ENCODE measurements at places on chromosomes 6 and 20.

- DNase-seq = no peak
Measured at GRCh38 chr6:10617008-10617696, 77.3 kb downstream of the C6orf52 start.

DNA sequence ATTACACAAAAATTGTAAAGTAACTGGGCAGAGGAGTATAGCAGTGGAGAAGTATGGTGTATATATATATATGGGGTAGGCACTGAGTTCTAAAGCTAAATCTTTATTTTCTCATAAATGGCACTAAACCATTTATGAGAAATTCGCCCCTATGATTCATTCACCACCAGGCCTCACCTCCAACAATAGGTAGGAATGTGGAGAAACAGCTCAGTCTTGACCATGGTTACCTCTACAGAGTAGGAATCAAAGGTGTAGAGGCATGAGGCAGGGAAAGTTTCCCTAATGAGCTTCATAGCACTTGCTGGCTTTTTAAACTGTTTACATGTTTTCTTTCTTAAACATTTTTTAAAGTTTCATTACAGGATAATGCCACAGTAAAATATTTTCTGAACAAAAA lies 36.9 kb upstream of the SUMO4 start:
- DNase-seq = no peak

DNA sequence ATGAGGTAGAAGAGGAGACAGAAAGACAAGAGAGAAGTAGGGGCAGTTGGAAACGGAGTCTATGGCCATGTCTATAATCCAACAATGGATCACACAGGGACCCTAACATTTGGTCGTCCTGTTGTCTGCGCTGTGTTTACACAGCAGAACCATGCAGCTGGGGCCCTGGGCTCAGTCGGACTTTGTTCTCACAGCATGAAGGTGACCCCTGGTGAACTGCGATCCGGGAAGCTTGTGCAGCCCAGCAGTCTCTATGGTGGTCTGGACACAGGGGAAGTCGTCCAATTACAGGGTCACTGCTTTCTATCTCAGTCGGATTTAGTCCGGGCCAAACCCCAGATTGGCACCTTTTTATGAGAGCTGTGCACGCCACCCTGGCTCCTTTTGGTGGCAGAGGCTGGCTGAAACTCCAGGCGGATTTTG lies 153.6 kb downstream of the FOXA2 start:
- no peak for DNase-seq

DNA sequence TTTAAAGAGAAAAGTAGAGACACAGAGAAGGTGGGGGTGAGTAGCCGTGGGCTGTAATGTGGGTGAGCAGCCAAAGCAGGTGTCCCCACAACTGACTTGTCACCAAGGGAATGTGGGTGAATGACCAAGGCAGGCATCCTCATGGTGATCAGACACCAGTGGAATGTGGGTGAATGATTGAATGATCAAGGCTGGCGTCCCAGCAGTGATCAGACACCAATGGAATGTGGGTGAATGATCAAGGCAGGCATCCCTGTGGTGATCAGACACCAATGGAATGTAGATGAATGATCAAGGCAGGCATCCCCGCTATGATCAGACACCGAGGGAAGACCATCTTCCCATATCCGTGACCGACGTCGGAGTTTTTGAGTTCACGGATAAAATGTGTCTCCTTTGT lies 49.8 kb upstream of the OR14J1 start:
- DNase-seq = no peak

- peak; percentile 18 for DNase-seq
Measured at GRCh38 chr6:119197271-119197670, 118.8 kb upstream of the FAM184A start.

- DNase-seq = no peak
Measured at GRCh38 chr6:92114797-92115196, 1304.6 kb downstream of the EPHA7 start.

DNA sequence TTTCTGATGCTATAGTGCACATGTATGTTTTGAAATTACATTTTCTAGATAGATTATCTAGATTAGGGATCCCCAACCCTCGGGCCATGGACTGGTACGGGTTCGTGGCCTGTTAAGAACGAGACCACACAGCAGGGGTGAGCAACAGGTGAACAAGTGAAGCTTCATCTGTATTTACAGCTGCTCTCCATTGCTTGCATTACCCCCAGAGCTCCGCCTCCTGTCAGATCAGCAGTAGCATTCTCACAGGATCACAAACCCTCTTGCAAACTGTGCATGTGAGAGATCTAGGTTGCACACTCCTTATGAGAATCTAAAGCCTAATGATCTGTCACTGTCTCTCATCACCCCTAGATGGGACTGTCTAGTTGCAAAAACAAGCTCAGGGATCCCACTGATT lies 10.4 kb downstream of the CEP57L1 start:
- DNase-seq = no peak

GRCh38 chr6:52283111-52283510 lies 1.4 kb downstream of the MCM3 start:
- DNase-seq = no peak

DNA sequence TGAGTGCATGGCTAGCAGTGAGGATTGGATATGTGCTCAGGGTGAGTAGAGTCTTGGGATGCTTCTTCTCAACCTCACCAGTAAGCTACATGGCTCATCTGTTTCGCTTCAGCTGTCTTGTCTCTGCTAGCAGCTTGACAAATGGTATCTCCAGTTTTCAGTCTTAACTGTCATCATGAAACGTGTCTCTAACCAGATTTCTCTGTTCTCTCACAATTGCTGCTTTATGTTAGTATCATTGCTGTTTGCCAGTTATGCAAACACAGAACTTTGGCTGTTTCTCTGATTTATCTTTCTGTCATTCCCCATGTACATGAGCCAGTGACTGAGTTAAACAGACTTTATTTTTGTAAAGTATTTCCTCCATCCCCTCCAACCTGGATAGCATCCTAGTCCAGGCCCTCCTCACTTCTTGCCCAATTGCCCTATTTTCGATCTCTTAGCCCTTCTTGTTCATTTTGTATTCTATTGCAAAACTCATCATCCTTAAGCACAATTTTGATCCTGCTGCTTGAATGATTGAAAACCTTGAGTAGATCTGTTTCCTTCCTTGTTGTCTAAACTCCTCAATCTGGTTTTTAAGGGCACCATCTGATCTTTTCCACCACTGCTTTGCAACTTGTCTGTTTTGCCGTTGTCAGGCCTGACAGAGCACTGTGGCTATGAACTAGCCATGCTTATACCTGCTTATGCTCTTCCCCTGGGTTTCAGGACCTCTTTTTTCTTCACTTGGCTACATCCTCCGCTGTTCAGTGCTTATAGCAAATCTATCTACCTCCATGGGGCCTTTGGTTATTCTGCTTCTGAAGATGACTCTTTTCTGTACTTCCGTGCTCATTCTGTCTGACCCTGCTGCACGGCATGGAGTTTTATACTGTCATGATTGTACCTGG lies 37.7 kb upstream of the ADIG start:
- no peak for DNase-seq

DNA sequence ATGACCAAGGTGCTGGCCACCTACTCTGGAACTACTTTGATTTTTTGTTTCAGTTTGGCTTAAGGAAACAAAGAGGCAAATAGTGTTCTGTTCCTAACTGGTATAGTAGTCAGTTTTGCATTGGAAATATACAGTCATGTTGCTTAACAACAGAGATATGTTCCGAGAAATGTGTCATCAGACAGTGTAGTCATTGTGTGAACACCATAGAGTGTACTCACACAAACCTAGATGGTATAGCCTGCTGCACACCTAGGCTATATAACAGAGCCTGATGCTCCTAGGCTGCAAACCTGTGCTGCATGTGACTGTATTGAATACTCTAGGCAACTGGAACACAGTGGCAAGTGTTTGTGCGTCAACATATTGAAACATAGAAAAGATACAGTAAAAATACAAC lies 80.4 kb downstream of the ARID1B start:
- DNase-seq = peak; percentile 59

Measured in fibroblast of mammary gland (primary cell).